Fibroblast of skin of abdomen (primary cell): ENCODE measurements at places on chromosomes 7 and 10.

- DNase-seq = peak; percentile 95
These were observed 197.5 kb downstream of the PTN start for GRCh38 chr7:137146012-137146455.

GRCh38 chr10:12390733-12391132 is 41.4 kb downstream of the CAMK1D start:
- no peak for DNase-seq

DNA sequence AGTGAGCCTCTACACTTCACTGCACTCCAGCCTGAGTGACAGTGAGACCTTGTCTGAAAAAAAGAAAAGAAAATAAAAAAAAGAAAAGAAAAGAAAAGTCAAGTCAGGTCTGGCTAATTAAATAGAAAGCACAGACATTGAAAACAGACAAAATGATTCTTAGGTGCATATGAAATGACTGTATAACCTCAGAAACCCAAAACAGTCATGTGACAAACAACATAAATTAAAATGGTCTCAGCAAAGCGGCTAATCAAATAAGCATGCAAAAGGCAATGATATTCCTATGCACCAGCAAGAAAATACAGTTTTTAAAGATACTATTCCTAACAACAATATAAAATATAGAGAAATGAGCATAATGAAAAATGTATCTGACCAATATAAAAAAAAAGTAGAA is 38.3 kb downstream of the LRRC20 start:
- no peak for DNase-seq

GRCh38 chr7:93877742-93878141 is 12.8 kb downstream of the TFPI2 start:
- DNase-seq = no peak

- peak; percentile 69 for DNase-seq
These were observed 46.9 kb upstream of the SEPTIN7 start for GRCh38 chr7:35753761-35754603.

GRCh38 chr10:11881030-11881476 is 57.9 kb downstream of the PROSER2 start:
- no peak for DNase-seq

GRCh38 chr10:38054361-38054797 is 39.8 kb upstream of the ZNF37A start:
- DNase-seq = peak; percentile 69

DNA sequence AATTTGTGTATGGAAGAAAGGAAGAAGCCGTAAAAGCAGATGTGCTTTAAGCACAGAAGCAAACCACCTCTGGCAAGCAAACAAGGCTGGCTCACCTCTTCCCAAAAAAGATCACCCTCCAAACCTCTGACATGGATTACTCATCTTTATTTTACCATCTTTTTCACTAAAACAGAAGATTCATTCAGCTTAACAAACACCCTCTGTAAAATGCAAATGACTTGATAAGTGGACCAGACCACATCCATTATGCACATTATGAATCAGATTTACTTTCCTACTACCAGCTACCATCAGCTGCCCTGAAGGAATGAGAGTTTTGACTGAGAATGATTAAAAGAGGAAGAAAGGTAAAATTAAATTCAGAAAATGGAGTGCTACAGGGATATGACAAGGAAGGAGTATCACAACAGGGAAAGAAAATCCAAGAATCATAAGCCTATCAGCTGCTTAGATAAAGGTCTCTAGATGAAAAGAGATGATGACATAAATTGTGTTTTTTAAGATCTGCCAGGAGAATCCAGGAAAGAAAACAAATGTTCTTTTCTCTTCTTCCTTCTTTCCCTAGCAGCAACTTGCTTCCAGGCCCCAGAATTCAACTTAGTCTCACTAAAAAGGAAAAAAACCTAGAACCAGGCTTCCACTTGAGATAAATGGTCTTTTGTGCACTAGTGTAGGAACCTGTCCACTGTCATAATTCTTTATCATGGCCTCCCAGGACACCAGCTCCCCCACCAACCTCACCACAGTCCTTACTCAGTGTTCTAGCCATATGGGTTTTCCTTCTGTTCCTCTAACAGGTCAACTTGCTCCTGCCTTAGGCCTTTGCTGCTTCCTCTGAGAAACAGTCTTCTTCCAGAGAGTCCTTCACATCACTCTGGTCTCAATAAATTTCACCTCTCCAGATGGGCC is 47.4 kb downstream of the JAZF1 start:
- DNase-seq = no peak

DNA sequence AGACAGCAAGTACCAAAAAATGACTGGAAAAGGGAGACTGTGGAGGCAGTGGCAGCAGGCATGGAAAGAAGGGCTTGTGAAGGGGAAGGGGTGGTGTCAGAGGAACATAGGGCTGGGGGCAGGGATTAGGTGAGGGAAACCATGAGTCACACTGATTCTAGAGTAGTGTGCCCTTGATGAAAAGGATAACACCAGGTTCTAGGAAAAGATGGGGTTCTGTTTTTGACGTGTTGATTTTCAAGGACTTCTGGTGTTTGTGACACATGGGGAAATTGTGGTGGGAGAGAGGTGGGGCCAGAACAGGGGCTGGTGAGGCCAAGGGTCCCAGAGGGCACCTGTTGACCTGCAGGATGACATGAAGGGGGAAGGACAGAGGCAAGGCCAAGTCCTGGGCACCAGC is 57.1 kb downstream of the FIGNL1 start:
- no peak for DNase-seq
